Stimulated activated CD8-positive, alpha-beta memory T cell treated with anti-CD3 and anti-CD28 coated beads, Interleukin-7, amount 100 ng/mL, for 4 hours (primary cell): ENCODE measurements at places on chromosomes 4 and X.

GRCh38 chr4:1464581-1465171 is 58.4 kb upstream of the NKX1-1 start:
- DNase-seq = no peak

- no peak for DNase-seq
Observed at GRCh38 chr4:40489961-40490360, 139.7 kb downstream of the RBM47 start.

GRCh38 chrX:6885396-6885795 is 262.1 kb upstream of the STS start:
- no peak for DNase-seq

- no peak for DNase-seq
Observed at GRCh38 chr4:154014407-154015321, 225.8 kb upstream of the SFRP2 start.

DNA sequence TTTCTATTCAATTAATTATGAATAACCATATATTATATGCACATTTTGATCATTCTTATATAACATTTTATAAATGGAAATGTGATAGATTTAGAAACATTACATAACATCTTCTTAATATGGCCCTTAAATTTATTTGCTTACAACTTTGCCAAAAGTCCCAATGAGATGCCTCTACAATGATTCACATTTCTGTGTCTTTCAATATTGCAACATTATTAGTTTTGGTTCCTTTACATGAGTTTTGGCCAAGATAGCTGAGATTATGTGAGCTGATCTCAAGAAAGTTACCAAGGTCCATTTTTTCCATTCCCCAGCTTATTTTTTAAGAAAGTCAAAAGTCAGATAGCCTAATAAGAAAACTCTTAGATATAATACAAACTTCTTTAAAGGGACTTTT is 361.2 kb downstream of the PCDH7 start:
- DNase-seq = no peak

- no peak for DNase-seq
Observed at GRCh38 chr4:7402526-7402925, 32.2 kb downstream of the PSAPL1 start.

- DNase-seq = no peak
Observed at GRCh38 chr4:120685756-120686278, 236.7 kb downstream of the PRDM5 start.

GRCh38 chr4:107643021-107643420 is 77.0 kb downstream of the PAPSS1 start:
- DNase-seq = no peak

- no peak for DNase-seq
Observed at GRCh38 chr4:45102716-45103115, 376.4 kb upstream of the GNPDA2 start.

DNA sequence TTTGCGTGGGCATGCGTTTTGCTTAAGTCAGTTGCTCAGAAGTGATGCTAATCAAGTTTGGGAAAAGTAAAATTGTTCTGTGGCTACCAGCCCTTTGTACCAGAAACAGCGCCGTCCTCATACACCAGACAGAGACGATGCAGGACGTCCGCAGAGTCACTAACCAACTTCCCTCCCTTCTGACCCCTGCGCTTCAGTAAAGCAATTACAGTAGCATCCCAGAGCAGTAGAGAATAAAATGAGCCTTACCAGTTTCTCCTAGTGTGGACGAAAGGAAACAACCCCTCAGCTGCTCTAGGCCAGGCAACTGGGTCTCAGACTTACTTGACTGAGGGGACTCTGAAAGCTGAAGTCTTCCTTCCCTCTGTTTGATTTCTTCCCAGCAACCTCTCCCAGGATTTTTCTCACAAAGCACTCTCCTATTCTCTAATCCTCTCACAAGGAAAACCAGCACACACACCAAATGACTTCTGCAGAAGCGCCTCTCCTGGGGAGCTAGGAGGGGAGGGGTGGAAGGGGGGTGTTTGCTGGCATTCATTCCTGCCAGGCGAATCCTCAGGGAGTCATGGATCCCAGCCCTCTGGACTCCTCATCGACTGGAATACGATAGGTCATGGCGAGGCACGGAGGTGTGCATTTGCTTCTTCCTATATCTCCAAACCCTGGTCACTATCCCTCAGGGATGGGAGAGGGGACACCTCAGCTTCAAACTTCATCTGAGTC is 56.0 kb upstream of the MID1 start:
- DNase-seq = no peak

- no peak for DNase-seq
Observed at GRCh38 chr4:43882470-43882869, 566.1 kb downstream of the KCTD8 start.

DNA sequence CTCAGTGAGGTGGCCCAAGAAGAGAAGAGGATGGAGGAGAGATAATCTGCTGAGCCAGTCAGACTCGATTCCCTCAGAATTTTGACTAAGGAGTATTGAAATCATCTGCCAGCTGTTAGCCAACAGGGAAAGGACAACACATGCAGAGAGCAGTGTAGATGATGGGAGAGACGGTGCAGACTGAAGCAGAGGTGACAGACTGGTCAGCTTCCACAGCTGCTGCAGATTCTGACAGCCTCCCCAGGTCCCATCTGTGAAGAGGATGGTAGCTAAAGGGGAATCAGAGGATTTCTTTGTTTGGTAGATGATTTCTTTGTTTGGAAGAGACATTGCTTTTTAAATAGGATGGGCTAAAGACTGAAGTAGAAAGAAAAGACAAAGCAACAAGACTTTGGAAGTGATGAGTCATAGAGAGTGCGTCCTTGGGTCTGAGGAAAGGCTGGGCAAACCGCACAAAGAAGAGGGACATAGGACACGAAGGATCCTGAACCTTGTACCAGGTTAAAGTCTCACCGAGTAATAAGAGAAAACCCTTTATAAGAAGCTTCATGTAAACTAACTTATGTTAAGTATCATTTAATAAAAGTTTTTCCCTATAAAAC is 27.6 kb downstream of the INTU start:
- DNase-seq = no peak

- no peak for DNase-seq
Observed at GRCh38 chr4:61648264-61648663, 448.1 kb downstream of the ADGRL3 start.
